ENCODE measurements at places on chromosomes 2 and 18. TPM values are rescaled to one million over a fixed set of nuclear protein-coding genes. Genes with fewer than 3 reads are reported as not detected.

MEIS1 gene
- 8.2 TPM for total RNA-seq

MAP2 gene
- total RNA-seq: 58.1 TPM

ASB18 gene
- total RNA-seq: not detected

GRCh38 chr18:3985020-3985419 lies 470.1 kb downstream of the DLGAP1 start:
- no peak for DNase-seq

DNA sequence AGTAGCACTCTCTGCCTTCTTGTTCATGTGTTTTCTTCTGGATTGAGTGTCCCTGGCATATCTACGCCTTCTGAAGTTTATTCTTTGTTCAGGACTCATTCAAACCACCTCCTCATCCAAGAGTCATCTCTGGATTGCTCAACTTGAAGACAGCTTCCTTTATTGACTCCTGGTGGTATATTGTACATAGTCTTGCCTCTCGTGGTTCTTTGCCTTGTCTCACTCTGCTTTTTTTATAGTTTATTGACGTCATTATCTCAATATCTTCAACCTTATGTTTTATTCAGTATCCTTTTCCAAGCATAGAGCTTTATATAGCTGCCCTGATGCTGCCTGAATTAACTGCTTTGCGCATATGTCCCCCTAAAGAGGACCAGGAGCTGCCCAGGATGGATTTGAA lies 161.7 kb downstream of the INSIG2 start:
- no peak for DNase-seq

DNA sequence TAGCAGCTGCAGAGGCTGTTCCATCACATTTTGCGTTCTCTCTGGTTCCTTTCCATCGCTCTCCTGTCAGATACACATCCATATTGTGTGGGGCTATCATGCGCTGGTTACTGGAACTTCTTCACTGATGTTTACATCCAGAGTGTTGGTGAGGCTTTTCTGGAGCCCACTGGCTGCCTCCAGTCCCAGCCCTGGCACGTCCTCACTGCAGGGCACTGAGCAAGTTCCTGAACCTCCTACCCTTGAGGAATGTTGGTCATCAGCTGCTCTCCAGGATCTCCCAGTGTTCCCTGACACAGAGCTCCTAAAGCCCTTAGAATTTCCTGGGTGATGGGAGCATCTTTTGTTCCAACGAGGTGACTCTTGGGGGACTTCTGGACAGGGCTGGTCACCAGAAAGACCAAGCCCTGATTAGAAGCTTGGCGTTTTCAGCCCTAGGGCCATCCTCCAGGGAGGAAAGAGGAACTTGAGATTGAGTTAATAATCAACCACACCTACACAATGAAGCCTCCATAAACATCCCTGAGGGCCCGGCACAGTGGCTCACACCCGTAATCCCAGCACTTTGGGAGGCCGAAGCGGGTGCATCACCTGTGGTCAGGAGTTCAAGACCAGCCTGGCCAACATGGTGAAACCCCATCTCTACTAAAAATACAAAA lies 81.3 kb downstream of the TFCP2L1 start:
- DNase-seq: no peak

DNA sequence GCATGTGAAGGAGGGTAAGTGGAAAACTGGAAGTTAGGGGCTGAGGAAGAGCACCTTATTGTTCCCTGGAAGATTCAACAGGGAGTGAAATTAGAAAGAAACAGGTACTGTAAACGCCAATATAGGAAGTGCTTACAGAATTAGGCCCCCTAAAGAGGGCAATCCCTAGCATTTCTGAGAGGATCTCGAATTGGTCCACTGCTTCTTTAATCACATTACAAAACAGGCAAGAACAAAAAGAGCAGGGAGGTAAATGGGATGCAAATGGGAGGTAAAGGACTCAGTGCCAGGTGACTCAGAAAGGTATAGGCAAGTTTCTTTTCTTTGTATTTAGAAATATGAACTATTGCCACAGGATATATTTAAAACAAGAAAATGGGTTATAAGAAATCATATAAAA lies 116.4 kb upstream of the FANCL start:
- DNase-seq: no peak

GRCh38 chr2:152464851-152465470 lies 130.0 kb downstream of the FMNL2 start:
- DNase-seq: no peak

DNA sequence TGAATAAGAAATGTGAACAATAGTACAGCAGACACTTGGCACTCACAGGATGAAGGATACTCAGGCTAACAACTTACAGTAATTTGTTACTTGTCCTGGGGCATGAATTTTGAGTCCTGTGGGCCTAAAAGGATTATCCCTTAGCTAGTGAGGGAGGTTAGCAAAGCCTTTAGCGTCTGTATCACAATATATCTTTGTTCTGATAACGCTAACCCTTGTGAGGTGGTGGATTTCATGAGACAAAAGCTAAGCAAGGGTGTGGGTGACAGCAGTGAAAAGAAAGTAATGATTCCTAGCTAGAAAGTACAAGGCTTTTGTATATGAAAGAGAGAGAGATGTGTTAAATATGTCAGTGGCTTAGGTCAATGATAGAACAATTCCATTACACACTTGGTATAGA lies 46.8 kb upstream of the TTC21B start:
- DNase-seq: no peak

DNA sequence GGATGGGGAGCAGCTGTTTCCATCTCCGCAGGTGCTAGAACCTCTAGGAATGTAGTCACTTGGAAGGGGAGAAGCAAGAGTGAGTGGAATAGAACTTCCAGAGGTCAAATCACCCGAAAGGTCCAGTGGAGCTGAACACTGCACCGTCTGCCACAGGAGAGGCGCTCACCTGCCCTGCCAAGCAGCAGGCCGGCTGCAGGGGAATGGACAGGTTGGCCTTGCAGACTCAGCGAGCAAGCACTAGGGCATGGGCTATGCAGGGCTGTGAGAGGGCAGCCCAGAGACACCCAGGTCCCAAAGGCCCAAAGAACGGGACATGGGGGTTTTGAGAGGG lies 214.2 kb downstream of the TNS1 start:
- no peak for DNase-seq

DNA sequence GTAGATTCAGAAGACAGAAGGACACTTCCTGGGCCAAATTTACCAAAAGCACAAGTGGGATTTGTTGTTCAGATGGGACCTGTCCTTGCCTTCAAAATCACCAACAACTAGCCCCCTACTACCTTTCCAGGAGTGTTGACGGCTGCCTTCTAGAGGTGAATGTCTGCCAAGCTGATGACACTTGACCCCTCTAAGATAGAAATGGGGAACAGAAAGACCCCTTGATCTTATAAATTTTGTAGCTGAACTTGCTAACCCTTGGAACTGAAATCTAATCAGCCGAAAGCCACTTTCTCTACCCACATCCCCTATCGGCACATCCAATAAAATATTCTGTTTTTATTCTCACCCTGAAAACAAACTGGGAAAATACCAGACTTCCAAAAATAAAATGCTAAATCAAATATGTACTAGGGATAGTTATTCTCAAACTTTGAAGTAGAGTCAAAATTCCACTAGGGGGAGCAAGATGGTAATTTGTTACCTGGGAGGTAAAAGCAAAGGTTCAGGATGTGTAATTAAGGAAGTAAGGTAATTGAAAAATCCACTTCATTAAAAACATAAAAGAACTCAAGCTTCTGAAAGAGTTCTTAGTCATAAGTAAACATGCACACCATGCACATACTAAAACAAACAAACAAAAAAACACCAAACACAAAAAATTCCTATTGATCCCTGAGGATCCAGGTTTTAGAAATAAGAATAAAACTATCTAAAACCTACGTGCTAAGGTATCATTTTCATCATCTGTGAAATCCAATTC lies 119.2 kb downstream of the ANKRD44 start:
- no peak for DNase-seq

GRCh38 chr2:177545981-177546585 lies 153.5 kb downstream of the AGPS start:
- DNase-seq: no peak

DNA sequence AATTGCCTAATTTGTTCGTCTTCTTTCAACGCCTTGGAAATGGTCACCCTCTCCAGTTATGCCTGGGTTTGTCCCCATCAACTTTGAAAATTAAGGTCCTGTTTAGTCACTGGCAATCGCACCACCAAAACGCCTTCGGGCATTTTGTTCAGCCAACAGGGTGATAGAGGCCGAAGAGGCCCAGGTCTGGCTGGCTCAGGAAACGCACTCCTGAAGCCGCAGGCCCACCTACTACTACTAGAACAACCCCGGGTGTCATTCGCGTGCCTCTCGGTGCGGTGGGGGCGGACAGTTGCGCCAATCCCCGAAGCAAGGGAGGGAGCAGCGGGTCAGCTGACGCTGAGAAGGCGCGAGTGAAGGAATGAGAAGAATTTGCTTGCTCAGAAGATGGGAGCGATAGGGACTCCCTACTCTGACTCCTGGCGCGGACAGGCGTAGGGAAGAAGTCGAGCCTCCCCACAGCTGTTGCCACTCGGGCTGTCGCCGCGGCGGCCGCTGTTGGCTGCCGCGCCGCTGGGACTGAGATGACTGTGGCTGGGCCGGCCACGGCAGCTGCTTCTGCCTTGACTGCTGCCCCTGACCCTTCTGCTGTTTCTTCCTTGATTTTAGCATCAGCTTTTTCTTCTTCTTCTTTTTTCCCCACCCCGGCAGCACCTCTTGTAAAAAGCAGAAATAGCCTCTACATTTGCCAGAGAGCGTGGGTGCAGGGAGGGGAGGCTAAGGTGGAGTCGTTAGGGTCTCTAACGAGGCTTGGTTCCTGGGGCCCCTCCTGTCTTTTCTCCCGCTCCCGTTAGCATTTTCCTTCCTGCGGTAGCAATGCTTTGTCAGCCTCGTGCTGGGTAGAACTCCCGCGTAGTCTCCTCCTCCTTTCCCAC lies 387.6 kb downstream of the FIGN start:
- peak; percentile 74 for DNase-seq

DNA sequence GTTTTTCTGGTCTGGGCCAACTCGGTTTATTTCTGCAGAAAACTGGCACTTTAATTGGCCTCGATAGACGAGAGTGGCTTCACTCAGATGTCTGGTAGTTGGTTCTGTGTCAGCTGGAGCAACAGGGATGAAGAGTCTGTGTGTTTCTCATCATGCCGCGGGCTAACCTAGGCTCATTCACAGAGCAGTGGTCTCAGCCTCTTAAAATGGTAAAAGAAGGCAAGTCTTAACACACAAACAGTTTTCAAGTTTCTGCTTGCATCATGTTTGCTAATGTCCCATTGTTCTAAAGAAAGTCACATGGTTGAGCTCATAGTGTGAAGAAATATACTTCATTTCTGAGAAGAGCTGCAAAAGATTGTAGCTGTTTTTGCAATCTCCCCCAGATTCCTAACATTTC lies 37.5 kb upstream of the ANXA4 start:
- no peak for DNase-seq

GRCh38 chr2:14223576-14223975 lies 408.9 kb upstream of the LRATD1 start:
- no peak for DNase-seq
